ENCODE measurements at places on chromosomes 12 and 14.

- ATAC-seq = no peak
Measured at GRCh38 chr12:123924539-123924938, 48.1 kb downstream of the CCDC92 start.

- ATAC-seq = no peak
Measured at GRCh38 chr12:18323159-18323558, 61.8 kb downstream of the PIK3C2G start.

DNA sequence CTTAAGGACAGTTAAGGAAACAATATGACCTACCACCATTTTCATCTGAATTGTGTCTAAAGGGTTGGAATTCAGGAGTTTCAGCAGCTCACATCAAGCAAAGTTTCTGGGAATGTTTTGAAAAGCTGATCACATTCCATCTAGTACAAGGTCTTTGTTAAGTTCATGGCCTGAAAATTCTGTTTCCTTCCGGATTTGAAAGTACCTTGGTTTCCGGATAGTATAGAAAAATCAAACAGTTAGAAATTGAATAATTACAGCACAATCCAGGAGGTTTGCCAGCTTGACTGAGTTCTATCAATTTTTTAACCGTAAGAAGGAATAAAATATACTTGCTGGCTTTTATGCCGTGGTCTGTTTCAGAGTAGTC is 136.5 kb downstream of the HMGA2 start:
- ATAC-seq = no peak

- ATAC-seq = no peak
Measured at GRCh38 chr12:89832336-89832735, 123.7 kb upstream of the ATP2B1 start.

DNA sequence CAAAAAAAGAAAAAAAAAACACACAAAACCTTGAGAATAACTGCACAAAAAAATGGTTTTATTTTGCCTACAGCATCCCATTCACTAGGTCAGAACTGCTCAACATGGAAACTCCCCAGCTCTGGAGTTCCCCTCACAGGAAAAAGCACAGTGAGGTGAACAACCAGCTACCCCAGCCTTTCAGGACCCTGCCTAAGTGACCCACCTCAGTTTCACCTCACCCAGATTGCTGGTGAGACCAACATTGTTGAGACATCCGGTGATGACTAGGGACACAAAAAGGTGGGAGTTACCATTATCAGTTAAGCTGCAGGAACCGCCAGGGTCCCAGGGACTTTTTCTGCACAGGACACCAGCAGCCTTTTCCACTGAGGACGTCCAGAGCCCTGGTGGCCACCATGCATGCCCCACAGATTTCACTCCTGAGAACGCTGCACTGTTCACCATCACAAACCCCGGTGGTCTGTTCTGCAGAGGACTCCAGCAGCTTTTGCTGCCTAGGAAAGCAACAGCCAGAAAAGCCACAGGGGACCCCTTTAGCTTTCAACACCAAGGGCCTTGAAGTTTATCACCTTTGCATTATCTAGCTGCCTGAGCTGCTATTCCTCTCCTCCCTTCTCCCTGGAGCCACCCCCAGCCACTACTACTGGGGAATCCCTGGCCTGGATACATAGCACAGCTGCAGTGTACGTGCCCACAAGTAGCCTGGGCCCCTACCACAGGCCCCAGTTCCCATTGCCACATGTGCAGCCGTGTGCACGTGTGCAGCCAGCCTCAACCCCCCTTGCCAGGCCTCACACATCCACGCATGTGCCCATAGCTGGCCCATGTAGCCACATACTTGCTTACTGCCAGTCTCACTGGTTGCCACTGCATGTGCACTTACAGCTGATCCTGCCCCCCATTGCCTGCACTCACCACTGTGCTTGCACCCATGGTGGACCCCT is 62.5 kb upstream of the FAR2 start:
- ATAC-seq = no peak

GRCh38 chr12:4700621-4701026 is 19.6 kb upstream of the GALNT8 start:
- peak; percentile 91 for ATAC-seq

- ATAC-seq = no peak
Measured at GRCh38 chr14:64208981-64209380, 85.2 kb downstream of the ESR2 start.

GRCh38 chr14:100350986-100351385 is 27.8 kb downstream of the SLC25A47 start:
- no peak for ATAC-seq

GRCh38 chr14:84195514-84195913 is 1334.4 kb upstream of the FLRT2 start:
- no peak for ATAC-seq

GRCh38 chr14:64786296-64787149 is 82.3 kb downstream of the PLEKHG3 start:
- ATAC-seq = no peak

DNA sequence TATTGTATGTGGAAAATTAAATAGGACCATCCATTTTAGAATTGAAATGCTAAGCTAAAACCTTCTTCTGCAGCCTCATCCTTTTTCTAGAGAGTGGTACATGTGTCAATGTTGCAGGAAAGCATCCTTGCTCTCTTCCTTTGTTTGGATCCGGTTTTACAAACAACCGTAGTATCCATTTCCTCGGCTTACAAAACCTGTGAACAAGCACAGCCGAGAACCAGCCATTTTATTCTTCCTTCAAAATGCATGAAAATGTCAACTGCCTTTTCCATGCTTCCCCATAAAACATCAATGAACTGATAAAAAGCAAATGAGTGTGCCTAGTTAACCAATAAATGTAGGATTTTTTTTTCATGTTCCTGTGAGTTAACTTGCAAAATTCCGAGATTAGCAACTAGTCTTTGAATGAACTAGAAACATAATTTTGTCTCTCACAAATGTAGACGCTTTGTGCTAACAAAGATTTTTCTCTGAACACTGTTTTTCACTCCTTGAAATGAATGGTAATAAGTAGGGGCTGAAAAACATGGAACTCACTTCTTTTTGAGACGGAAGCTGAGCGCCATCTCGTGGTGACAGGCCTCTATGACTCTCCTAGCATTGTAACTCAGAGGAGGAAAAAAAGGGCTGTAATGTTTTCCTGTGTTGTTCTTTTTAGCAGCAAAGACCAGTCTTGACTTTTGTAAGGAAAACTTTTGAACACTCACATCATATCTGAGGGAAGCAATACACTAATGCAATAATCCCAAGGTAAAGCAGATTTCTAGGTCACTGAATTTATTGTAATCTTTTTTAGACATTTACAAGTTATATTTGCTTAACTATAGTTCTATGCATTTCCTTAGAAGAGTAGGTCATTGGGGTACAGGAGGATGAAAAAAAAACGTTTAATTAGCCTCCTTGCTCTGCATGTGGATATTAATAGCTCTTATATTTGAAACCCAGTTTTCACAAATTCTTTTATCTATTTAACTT is 157.4 kb upstream of the FOXG1 start:
- ATAC-seq = peak; percentile 65

- peak; percentile 75 for ATAC-seq
Measured at GRCh38 chr12:62135553-62136200, 124.5 kb upstream of the USP15 start.

DNA sequence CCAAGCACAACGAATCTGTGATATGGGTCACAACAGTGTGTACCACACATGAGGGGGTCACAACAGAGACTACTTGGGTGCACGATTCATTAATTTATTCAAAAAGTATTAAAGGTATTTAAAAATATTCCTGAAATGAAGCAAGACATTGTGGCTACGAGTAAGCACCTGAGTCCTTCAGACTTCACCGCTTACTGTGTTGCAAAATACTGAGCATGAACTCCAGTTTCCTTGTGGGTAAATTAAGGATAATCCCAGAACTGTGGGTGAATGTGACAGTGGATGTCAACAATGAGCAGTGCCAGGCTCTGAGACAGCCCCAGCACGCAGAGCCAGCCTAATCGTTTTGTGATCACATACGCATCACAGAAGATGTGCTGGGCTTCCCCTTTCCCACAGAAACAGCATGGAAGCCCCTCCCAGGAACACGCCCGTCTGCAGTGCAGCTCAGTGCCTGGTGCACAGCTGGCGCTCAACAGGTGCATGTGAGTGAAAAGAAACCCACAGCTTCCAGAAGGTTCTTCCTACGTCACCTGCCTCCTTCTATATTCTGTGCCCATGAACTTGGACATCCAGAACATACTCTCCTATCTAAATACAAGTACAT is 29.1 kb downstream of the CDC42BPB start:
- ATAC-seq = no peak

GRCh38 chr14:94485944-94486841 is 10.2 kb upstream of the SERPINA9 start:
- peak; percentile 94 for ATAC-seq

GRCh38 chr12:40970320-40970907 is 217.7 kb upstream of the PDZRN4 start:
- ATAC-seq = no peak

- ATAC-seq = no peak
Measured at GRCh38 chr14:48035836-48036235, 360.4 kb upstream of the MDGA2 start.

DNA sequence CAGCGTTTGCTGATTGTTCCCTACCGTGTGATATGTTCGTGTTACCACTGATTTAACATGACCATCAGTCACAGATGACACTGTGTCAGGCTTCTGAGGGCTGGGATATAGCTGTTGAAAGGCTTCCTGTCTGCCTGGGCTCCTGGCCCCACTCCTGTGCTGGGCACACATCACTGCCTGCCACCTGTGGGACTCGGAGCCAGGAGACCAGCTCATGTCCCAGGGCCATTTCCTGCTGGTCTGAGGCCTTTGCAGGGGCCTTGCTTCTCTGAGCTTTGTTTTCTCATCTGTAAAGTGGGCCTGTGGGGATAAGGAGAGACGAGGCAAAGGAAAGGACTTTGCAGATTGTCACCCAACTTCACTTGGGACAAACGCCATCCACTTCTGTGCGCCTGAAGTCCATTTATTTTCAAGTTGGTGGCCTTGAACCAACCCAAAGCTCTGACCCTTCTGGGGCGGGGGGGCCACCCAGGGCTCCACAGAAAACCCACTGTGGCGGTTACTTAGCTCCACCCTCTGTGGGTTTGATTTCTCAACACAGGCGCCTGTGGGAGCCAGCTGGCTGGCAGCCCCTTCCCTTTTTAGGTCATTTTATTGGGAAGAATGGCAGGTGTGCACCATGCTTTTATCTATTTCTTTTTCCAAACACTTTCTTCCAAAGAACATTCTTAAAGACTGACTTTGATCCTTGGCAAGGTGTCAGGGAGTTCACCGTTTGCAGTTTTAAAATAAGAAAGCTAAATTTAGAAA is 54.1 kb downstream of the BEGAIN start:
- ATAC-seq = no peak

- no peak for ATAC-seq
Measured at GRCh38 chr14:75609606-75610475, 31.4 kb downstream of the FLVCR2 start.

GRCh38 chr12:53044052-53044581 is 5.7 kb upstream of the TNS2 start:
- no peak for ATAC-seq

- ATAC-seq = peak; percentile 92
Measured at GRCh38 chr12:19833775-19834501, 394.6 kb downstream of the AEBP2 start.

- no peak for ATAC-seq
Measured at GRCh38 chr14:64918216-64918615, 4.0 kb downstream of the CHURC1 start.

- no peak for ATAC-seq
Measured at GRCh38 chr14:92391726-92392125, 68.8 kb downstream of the SLC24A4 start.

DNA sequence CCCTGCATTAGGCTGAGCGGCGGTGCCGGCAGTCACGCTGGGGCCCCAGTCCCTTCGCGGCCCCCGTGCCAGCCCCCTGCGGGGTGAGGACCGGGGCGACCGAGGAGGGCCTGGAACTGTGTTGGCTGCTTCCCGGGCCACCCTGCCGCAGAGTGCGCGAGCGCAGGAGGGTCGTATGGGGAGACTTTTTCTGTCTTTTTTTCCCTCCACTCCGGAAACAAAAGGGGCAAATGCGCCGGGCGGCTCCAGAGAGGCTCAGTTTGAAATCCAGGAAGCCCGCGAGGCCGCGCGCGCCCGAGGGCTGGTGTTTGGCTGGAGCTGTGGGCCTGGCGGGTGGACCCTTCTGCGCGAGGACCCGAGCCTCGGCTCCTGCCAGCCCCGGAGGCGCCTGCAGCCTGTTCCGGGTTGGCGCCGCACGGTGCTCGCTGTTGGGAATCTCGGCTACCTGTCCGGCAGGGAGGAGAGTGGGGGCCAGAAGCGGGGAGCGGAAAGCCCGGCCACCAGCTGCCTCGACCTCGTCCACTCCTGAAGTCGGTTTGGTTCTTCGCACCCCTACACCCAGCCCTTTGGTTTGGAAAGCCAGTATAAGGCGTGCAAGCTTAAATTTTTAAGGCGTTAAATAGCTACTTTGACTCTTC is 638 bp downstream of the PLEKHG3 start:
- peak; percentile 32 for ATAC-seq

DNA sequence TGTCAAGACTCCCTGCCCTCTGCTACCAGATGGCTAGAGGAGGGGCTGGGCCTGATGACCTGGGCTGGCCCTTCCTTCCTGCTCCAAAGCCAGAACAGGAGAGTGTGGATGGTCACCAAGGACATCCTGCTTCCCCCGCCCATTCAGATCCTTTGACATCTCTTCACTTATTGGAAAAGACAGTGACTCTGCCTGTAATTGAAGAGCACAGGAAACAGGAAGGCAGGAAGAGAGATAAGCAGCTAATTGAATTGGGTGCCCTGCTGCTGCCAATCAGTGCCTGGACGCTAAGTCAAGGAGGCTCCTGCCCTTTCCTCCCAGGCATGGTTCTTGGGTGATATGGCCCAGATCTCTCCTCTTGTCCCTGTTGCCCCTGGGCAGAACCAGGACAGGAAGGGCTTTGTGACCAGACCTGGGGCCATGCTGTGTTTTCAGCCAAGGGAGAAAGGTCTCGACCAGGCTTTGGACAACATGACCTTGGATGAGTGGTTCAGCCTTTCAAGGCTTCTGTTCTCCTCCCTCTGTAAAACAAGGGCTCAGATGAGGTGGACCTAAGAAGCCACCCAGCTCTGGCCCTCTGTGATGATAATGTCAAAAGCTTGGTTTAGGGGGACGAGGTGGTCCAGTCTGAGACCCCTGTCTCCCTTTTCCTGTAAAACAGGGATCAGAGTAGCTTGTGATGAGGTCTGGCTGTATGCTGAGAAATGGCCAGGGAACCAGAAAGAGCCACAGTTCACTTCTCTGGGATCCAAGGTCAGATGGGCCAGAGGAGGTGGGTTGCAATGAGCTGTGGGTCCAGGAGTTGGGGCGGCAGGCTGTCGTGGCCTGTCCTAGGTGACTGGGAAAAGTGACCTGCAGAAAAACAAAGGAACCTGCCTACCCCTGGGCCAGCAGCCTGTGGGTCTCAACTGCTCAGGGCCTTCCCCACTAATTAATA is 38.8 kb downstream of the FAM222A start:
- ATAC-seq = no peak

DNA sequence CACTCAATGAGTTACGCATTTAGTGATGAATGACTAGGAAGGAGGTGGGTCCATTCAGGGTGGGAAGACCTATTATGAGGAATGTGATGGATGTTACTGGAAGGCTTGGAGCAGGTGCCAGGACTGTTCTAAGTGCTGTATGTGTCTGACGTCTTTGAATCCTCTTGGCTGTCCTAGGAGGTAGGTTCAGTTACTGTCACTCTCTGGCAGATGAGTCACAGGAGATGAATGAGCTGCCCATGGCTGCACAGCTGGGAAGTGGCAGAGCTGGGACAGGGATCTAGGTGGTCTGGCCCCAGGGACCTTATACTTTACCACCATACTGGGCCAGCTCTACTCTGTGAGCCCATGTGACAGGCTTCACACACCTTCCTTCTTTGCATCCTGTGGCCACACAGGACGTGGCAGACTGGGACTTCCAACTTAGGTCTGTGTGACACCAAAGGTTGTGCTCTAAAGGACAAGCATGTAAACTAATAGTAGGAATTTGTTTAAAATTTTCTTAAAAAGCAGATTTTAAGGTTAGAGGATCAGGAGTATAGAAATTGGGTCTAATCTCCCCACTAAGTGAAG is 24.0 kb downstream of the TCTN1 start:
- ATAC-seq = no peak

All from motor neuron (in vitro differentiated cells).